Hepatocyte (in vitro differentiated cells): ENCODE measurements at places on chromosomes 6 and 20.
A peak's percentile ranks its signal among the peaks of the same experiment; 100 is the strongest.

- no peak for DNase-seq
These were observed 230.4 kb downstream of the CLVS2 start for GRCh38 chr6:123226398-123226797.

- DNase-seq = no peak
These were observed 8.4 kb downstream of the LRP11 start for GRCh38 chr6:149855741-149856140.

- no peak for DNase-seq
These were observed 1.9 kb upstream of the SPTLC3 start for GRCh38 chr20:13006825-13007224.

GRCh38 chr20:42979720-42980119 is 210.0 kb downstream of the PTPRT start:
- DNase-seq = no peak

GRCh38 chr20:45095805-45096238 is 5.1 kb downstream of the KCNS1 start:
- peak; percentile 70 for DNase-seq

- no peak for DNase-seq
These were observed 7.4 kb downstream of the DLL1 start for GRCh38 chr6:170283212-170284081.

DNA sequence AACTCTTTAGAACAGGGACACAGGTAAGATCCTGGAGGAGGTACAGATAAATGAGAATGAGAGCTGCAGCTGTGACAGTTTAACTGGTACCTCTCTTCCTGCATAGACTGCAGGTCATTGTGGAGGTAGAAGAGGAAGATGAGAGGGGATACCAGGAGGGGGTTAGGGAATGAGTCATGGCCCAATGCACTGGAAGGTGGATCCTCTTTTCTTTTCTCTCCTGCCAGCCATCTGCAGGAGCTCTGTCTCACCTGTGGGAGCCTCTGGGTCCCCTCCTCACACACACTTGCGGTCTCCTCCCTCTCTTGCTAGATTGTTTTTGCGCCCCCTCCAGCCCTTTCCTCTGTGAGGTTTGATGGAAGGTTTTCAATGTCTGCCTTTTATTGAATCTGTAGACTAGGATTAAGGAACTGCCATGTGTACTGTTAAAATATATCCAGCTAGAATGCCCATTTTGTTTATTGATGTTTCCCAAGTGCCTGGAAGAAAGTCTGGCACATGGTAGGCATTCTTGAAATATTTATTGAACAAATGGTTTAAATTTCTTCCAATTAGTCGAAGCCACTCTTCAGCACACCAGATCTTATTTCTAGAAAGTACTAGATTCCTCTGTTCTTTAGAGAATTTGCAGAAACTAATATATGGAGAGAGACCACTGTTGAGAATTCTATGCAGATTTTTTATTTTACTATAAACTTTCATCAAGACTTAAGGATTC is 13.0 kb downstream of the C6orf163 start:
- no peak for DNase-seq

DNA sequence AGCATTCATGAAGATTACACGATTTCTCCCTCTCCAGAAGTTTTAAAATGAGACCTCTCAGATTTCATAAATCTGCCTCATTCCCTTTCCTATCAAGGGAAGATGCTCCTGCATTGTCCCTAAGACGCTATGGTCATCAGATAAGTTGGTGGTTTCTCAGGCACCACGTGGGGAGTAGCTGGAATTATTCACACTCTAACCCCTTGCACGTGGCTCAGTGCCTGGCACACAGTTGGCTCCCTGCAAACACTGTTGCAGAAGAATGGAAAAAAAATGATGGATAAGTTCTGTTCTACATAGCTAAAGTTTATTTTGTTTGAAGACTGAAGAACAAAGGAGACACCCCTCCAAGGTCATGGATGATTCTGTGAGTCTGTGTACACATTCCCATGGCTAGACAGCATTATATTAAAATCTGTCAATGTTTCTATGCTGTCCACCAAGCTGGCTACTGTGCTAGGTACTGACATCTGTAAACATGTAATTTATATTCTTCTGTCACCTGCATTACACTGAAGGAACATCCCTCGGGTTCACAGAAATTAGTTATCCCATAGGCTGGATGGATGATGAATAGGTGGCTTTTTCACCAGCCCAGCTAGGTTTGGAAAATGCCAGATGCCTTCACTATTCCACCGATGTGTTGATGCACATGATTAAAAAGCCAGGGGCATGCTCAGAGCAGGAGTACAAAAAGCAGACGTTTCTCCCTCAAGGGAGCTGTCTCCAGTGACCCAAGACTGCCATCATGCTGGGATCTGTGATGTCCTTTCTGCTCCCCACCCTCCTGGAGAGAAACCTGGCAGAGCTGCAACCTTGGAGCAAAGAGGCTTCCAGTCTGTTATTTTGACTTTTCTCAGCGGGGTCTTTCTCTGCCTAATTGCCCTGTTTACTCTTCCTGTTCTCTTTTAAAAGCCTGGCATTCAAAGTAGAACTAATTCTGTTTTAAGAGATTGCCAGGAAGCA is 610.5 kb downstream of the UTRN start:
- no peak for DNase-seq

DNA sequence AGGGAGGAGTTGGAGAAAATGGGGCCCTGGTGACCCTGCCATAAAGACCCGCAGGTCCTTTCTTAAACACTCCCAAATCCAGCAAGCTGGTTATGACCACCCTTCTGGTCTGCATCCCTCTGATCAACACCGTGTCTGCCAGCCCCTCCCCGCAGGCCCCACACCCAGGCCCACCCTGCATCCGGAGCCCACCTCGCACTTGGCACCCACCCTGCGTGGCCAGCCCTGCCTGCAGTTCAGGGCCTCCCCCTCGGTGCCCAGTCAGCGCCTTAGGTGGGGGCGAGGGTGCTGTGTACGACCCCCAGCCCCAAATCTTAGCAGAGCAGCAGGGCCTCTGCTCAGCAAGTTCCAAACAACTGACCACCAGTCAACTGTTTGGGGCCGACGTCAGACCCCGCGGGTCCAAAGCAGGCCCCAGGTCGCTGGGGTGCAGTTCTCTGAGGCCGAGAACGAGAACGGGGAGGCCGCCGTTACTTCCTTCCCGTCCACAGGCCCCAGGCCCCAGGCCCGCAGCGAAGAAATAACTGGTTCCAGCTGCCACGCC is 1.2 kb downstream of the ACSS1 start:
- no peak for DNase-seq

- peak; percentile 37 for DNase-seq
These were observed 48.9 kb downstream of the HIVEP1 start for GRCh38 chr6:12060780-12061609.

GRCh38 chr20:21352703-21353102 is 44.6 kb downstream of the NKX2-4 start:
- no peak for DNase-seq

DNA sequence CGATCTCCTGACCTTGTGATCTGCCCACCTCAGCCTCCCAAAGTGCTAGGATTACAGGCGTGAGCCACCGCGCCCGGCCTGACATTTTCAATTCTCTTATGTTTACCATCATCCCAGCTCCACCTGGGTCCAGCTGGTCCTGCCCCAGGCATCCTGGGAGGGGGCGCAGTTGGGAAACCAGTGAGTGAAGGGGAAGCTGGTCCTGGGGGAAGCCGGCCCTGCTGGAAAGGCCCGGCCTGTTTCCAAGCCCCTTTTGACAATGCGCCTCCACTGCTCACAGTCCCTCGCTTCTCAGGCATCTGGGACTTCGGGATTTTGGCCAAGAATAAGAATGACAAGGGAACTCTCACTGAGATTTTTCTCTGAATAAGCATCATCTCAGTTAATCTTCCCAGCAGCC is 14.2 kb downstream of the SLC13A3 start:
- no peak for DNase-seq

GRCh38 chr6:164286011-164286410 is 871.5 kb downstream of the QKI start:
- DNase-seq = no peak
